ENCODE measurements at places on chromosomes 1 and 21. TPM values are rescaled to one million over a fixed set of nuclear protein-coding genes. Genes with fewer than 3 reads are reported as not detected.

RBM34 gene
- 55.2 TPM for polyA plus RNA-seq

DNA sequence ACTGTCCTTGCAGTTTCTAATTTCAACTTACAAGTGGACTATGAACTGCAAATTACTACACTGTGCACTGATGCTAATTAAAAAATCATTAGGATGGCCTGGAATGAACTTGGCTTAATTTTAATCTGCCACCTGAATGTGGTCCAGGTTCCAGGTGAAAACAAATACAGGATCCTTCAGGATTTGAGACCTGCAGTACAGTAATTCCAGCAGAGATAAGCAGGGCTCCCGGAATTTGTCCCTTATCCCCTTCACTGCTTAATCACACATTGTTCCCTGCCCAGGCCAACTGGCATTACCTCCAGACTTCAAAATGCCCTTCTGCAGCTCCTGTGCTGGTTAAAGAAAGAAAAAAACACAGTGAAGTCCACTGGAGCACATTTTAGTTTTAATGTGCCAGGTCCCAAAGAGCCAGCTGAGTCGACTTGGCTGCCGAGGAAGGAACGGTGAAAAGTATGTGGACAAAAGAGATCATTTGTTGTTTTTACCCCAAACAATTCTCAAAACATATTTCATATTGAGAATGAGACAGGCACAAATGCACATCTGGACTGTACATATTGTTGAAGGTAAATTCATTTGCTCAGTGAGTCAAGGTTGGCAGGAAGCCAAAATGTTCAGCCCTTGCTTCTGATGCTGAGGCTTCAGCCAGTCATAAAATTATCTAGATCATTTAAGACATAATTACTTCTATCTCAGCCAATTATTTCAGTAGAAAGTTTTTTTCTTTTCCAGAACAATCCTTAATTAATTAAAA is 28.3 kb downstream of the DEGS1 start:
- H3K4me3 ChIP-seq, result no peak overlapping the region
- no peak for DNase-seq
- H3K27ac ChIP-seq, result no peak overlapping the region
- H3K36me3 ChIP-seq, result no peaks in the 10 kb centered on the region

CELA3A gene
- not detected for polyA plus RNA-seq

- no peaks in the 10 kb centered on the region for H3K36me3 ChIP-seq
- H3K27me3 ChIP-seq, result no peaks in the 10 kb centered on the region
- H3K4me3 ChIP-seq, result no peak overlapping the region
- no peaks in the 10 kb centered on the region for H3K4me1 ChIP-seq
Measured at GRCh38 chr1:211068976-211069375, 65.0 kb downstream of the KCNH1 start.

- no peak overlapping the region for H3K4me3 ChIP-seq
- no peak for DNase-seq
- no peaks in the 10 kb centered on the region for H3K4me1 ChIP-seq
- H3K27ac ChIP-seq, result no peak overlapping the region
- no peaks in the 10 kb centered on the region for H3K36me3 ChIP-seq
- no peaks in the 10 kb centered on the region for H3K27me3 ChIP-seq
Measured at GRCh38 chr1:184530226-184530625, 143.4 kb downstream of the C1orf21 start.

BRDT gene
- not detected for polyA plus RNA-seq

GRCh38 chr1:4052657-4053056 is 152.6 kb upstream of the C1orf174 start:
- H3K27me3 ChIP-seq, result no peaks in the 10 kb centered on the region
- H3K4me3 ChIP-seq, result no peak overlapping the region
- H3K36me3 ChIP-seq, result no peaks in the 10 kb centered on the region

- DNase-seq, result no peak
- no peaks in the 10 kb centered on the region for H3K27me3 ChIP-seq
- H3K36me3 ChIP-seq, result no peaks in the 10 kb centered on the region
- no peak overlapping the region for H3K27ac ChIP-seq
Measured at GRCh38 chr1:228901936-228902681, 166.8 kb downstream of the RHOU start.

- H3K27ac ChIP-seq, result no peak overlapping the region
- H3K4me3 ChIP-seq, result no peak overlapping the region
- H3K4me1 ChIP-seq, result no peaks in the 10 kb centered on the region
- DNase-seq, result no peak
- no peaks in the 10 kb centered on the region for H3K27me3 ChIP-seq
- H3K36me3 ChIP-seq, result peaks cover 15% of the 10 kb centered on the region
Measured at GRCh38 chr1:230262867-230263567, 163.1 kb downstream of the PGBD5 start.

ADGRL2 gene
- polyA plus RNA-seq, result not detected

IFI44 gene
- polyA plus RNA-seq, result 20.2 TPM

DNA sequence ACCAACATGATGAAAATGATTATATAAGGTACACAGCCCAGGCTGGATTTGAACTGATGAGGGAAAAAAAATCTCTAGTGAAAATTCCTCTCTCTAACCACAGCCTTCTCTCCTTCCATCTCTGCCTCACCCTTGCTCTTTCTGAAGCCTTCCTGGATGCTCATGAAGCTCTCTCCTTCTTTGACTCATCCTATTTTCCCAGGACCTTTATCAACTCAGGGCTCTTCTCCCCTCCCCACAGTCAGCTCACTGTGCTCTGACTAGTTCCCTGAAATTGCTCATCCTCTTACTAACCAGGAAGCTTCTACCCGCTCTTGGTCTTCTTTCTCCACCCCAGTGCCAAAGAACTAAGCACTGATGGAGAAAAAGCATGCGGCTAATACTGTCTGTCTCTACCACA is 46.4 kb upstream of the ERG start:
- no peaks in the 10 kb centered on the region for H3K27me3 ChIP-seq
- H3K36me3 ChIP-seq, result no peaks in the 10 kb centered on the region
- no peaks in the 10 kb centered on the region for H3K4me1 ChIP-seq
- no peak overlapping the region for H3K27ac ChIP-seq

DNA sequence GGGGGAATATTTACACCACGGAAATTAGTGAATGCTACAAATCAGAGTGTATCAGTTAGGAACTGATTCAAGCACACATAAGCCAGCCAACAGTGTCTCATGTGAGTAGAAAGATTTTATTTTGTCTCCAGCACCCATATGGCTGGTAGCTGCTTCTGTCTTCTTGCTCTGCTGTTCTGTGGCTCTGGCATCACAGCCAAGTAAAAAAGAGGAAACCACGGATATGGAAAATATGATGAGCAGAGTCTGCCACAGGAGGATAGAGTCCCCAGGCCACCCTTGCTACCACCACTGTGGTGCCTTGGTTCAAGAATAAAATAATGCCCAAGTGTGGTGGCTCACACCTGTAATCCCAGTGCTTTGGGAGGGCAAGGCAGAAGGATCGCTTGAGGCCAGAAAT is 53.6 kb upstream of the SPOCD1 start:
- no peak for DNase-seq
- H3K27ac ChIP-seq, result no peak overlapping the region
- H3K27me3 ChIP-seq, result no peaks in the 10 kb centered on the region
- no peak overlapping the region for H3K4me3 ChIP-seq
- H3K36me3 ChIP-seq, result no peaks in the 10 kb centered on the region

FCRL4 gene
- polyA plus RNA-seq, result not detected

DNA sequence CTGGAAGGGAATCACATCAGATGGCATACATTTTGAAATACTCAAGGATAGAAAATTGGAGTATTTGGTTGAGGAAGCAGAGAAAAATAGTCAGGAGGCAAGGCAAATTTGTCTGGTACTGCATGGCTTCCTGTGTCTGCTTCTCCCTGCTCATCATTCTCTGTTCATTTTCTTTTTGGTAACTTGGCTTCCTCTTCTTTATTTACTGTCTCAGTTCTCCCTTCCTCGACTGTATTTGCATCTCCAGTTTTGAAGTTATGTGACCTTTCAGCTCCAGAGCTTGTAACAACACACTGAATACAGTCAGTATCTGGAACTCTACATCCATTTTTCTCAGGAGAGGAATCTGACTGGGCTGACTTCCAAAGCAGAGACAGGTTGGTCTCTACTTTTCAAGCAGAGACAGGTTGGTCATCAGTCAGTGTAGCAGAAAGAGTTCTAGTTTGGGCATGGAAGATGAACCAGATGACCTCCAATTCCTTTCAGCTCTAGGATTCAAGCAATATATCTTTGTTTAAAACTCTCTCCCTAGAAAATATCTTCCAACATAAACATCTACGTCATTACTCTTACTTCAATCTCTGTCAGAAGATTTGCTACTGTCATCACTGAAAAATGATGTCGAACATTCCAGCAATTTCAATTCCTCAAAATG is 571.2 kb downstream of the ADGRL2 start:
- H3K4me3 ChIP-seq, result no peak overlapping the region
- DNase-seq, result no peak
- H3K27ac ChIP-seq, result no peak overlapping the region
- H3K4me1 ChIP-seq, result no peaks in the 10 kb centered on the region

TP53BP2 gene
- polyA plus RNA-seq, result 19.3 TPM
